ENCODE measurements at places on chromosomes 6 and 20.

- DNase-seq = no peak
These were observed 10.2 kb upstream of the PRND start for GRCh38 chr20:4711511-4711910.

GRCh38 chr6:164554700-164555476, 754.5 kb downstream of the C6orf118 start:
- DNase-seq = no peak

GRCh38 chr6:39225946-39226437, 3.3 kb downstream of the KCNK5 start:
- DNase-seq = no peak

- DNase-seq = no peak
These were observed 112.0 kb upstream of the RNF24 start for GRCh38 chr20:4127344-4127743.

DNA sequence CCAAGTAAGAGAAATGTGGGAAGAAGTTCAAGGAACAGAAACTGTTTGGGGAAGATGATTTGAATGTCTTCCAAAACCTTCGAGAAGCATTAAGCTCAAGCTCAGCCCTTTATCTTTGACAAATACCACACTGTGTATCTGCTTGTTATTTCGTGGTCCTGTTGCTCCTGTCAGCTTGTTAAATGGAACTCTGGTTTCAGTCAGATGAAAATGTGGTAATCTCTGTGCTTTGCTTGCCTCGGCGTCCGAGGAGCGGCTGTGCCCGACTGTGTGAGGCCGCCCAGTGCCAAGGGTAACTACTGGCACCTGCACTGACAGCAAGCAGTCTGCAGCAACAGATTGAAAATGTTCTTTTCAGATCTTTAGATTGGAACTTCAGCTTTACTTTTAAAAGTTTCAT, 577.9 kb upstream of the FLRT3 start:
- no peak for DNase-seq

DNA sequence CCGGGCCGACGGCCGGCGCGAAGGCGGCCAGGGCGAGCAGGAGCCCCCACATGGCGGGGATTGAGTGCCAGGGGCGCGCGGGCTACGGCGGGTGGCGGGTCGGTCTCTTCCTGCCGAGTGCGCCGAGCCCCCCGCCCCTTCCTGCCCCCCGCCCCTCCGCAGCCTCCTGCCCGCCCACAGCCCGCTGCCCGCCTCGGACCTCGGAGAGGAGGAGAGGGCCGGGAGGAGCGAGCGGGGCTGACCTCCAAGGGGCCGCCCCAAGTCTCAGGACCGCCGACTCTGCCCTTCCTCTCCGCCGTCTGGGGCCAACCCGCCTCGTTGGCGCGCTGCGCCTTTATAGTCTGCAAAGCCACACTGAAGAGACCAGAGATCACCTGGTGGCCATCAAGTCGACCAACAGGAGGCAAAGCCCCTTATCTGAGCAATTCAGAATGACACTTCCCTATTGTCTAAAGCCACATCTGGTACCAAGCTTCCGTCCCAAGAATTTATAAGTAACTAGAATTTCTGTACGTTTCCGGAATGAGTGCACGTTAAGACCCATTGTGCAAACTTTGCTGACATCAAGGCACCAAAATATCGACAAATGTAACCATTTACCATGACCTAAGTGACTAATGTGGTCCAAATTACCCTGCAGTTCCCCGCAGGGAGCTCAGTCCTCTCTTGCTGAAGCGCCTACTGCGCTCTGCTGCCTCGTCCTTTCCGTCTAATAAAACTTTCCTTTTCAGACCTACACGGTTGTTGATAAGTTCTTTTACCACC, at the start of gene CPXM1:
Gene CPXM1, minus strand, starts transcription at position 107 of the 765 bp plus-strand sequence. Its CDS starts 55 bp downstream, at position 52.
- peak; percentile 74 for DNase-seq

DNA sequence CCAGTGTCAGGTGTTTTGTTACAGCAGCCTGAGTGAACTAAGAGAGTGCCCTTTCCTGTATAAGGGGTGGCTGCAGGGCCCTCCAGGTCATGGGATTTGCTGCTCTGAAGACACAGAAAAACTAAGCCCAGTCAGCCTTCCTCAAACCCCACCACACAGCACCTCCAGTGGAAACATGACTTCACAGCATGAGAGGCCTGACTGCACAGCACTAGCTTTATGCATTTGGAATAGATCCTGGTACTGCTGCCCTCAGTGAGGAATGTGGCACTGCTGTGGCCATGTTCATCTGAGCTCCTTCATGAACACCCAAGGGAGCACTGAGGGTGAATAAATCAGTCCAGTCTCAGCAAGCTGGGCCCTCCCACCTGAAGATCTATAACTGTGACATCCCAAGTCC, 296.1 kb upstream of the FOXQ1 start:
- no peak for DNase-seq

DNA sequence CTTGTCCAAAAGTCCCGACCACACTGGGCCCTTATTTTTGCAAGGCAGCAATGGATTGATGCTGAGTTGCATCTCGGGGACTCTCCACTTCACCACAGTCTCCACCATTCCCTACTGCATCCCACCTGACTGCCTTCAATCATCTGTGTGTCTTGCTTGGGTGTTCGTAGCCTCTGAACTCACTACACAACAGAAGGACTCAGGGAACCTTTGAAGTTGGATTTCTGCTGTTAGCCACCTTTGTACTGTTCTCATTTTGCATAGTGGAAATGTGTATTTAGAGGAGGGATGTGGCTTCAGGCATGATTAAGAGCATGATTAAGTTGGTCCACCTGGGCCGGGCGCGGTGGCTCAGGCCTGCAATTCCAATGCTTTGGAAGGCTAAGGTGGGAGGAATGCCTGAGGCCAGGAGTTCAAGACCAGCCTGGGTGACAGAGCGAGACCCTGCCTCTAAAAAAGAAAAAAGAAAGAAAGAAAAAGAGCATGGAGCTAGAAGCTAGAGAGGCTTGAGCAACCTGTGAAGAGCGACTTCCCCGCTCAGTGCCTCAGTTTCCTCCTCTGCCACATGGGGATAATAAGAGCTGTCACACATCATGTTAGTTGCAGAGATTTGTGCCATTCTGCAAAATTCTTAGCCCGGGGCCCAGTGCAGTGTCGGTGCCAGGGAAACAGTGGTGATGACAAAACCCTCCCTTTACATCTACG, 121.3 kb upstream of the PTPN1 start:
- DNase-seq = no peak

DNA sequence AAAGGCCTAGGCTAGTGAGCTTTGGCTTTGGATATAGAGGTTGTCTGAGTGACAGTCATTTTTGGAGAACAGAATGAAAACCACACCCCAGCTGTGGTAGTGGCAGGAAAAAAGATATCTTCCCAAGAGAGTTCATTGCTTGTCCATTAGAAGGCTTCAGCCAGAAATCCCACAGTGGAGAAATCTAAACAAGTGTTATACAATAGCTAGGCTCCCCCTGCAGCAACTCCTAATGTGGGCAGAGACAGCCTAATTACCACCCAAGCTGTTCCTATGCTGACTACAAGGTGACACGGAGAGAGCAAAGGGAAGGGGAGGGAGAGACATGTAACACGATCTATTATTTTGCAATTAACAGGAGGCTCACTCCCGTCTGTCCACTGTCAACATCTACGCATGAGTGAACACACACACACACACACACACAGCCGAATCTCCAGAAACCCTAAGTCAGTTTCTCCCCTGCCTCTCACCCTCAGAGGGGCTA, 147.5 kb upstream of the TCF21 start:
- DNase-seq = no peak

GRCh38 chr6:68778356-68779020, 143.4 kb downstream of the ADGRB3 start:
- DNase-seq = peak; percentile 41

DNA sequence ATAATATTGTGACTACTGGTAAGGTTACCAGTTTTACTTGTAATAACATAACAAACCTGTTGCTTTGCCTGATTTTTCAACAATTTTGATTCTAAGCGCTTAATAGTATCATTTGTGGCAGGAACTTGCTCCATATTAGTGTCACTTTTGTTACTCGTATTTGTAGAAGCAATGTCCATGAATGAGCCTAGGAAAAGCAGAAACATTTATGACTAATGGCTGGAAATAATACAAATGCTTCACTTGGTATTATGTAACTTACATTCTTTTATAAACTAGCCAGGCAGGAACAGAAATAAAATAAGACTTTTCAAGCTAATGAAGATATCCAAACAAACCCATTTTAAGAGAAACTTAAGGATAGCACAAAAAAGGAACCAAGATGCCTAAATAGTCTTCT, 38.9 kb downstream of the MAP3K7 start:
- DNase-seq = no peak

DNA sequence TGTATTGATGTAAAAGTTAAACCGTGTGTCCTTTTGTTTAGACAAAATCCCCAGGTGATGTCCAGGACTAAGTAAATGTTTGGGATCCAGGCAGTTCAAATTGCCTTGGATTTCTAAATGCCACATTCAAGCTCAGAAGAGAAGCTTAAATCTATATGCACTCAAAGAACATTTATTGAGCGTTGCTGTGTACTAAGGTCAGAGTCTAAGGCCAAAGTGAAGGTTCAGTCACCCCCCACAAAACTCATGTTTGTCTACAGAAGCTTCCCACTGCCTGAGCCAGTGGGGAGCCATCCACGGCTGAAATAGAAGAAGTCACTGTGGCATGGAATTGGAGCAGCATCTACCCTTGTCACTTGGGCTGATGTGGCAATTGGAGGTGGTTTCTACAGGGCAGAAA, 70.7 kb upstream of the INSM1 start:
- no peak for DNase-seq

DNA sequence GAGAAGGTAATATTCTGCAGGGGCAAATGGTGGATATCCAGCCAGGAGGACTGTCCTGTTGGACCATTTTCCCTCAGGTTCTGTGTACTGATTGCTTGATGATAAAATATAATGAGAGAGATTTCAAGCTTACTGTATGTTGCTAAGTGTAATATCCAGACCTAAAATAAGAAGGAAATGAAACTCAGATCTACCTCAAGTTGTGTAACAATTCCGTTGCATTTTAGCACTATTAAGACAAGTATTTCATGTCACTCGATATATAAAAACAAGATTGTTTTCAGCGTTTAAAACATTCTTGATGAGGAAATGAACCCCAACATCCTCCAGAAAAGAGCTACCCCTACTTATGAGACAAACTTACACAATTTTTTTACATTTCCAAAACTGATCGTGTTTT, 57.2 kb downstream of the RGS17 start:
- no peak for DNase-seq

GRCh38 chr6:169784821-169785340, 33.5 kb downstream of the ERMARD start:
- DNase-seq = no peak

DNA sequence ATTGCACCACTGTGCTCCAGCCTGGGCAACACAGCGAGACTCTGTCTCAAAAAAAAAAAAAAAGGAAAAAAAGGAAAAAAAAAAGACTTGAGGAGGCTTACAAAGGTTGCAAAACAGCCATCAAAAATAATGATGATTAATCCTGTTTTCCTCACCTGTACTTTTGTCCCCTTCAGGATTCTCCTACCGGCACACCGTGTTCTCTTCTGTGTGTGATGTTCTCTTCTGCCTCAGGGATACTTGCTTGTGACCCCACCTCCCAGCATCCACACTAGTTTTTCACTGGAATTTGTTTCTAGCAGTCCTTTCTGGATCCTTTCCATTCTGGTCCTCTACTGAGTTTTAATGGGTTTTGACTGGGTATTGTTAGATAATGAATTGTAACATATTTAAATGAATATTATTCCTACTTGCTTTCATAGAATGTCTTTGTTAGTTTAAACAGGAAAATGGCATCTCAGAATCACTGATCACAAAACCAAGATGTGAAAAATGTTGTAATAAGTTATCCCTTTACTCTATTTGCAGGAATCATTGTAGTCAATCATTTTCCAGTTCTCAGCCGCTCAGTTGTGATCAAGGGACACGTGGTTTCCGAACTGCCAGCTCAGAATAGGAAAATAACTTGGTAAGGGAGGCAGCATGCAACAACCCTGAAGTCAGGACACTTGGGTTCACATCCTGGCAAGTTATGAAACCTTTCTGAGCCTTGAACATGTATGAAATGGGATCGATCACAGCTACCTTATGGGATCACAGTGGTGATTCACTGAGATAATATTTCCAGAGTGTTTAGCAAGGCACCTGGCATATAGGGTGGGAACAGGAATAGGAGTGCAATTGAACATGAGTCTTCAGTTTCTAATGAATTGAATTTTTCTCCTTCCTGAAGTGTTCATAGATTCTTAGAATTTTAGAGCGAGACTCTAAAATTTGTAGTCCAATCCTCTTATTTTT, 8.5 kb downstream of the C6orf89 start:
- no peak for DNase-seq

GRCh38 chr20:22762576-22763256, 178.3 kb upstream of the FOXA2 start:
- no peak for DNase-seq

DNA sequence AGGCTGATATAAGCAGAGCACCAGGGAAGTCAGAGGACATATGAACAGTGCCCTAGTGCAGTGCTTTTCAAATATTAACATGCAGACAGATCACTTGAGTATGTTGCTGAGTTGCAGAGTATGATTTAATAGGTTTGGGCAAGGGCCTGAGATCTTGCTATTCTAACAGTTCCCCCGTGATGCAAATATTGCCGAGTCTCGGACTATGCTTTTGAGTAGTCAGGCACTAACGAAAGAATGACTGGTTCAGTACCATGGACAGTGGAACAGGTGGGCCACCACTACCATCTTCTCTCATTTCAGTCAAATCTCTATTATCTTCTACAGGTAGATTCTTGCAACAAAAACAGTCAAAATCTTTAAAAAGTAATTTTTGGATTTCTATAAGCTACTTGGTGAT, 3.7 kb upstream of the TMEM200A start:
- no peak for DNase-seq

DNA sequence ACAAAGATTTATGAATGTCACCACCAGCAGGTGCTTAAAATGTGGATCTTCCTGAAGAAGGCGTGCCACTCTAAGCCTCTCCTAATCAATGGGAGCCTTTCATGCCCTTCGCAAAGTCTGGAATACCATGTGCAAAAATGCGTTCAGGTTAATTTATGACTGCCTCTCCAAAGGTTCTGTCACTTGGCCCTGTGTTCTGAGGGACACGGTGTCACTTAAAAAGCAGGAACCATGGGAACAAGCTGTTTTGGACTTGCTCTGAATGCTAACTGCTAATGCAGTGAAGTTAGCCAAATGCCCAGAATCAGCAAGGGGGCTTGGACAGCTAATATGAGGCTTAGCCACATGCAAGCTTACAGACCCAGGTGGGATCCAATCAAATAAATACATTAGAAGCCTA, 250.3 kb downstream of the TSHZ2 start:
- no peak for DNase-seq

GRCh38 chr6:79842376-79843040, 104.8 kb downstream of the ELOVL4 start:
- DNase-seq = no peak

GRCh38 chr6:95866732-95867131, 149.0 kb upstream of the FUT9 start:
- DNase-seq = peak; percentile 13

- DNase-seq = no peak
These were observed 8.4 kb downstream of the PAX1 start for GRCh38 chr20:21713901-21714296.

DNA sequence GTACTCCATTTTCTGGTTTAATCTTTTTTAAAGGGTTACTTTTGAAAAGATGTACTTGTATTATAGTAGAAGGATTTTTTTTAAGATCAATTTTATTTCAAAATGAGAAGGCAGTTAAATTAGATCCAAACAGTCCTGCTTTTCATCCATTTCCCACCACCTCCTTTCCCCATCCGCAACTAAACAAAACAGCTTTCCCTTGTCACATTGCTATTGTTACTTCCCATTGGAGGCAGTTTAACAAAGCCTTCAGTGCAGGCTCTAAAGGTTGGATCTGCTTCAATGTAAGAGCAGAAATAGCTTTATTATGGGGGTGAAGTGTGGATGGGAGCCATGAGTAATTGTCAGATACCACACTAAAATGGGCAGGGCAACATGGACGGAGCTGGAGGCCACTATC, 65.7 kb downstream of the LRRC1 start:
- DNase-seq = no peak

All from endothelial cell (in vitro differentiated cells).